Activated CD4-positive, alpha-beta T cell treated with anti-CD3 and anti-CD28 coated beads for 36 hours (primary cell): ENCODE measurements at places on chromosomes 3 and 15.

GRCh38 chr3:177358091-177358976 lies 161.1 kb upstream of the TBL1XR1 start:
- peak; percentile 73 for DNase-seq

DNA sequence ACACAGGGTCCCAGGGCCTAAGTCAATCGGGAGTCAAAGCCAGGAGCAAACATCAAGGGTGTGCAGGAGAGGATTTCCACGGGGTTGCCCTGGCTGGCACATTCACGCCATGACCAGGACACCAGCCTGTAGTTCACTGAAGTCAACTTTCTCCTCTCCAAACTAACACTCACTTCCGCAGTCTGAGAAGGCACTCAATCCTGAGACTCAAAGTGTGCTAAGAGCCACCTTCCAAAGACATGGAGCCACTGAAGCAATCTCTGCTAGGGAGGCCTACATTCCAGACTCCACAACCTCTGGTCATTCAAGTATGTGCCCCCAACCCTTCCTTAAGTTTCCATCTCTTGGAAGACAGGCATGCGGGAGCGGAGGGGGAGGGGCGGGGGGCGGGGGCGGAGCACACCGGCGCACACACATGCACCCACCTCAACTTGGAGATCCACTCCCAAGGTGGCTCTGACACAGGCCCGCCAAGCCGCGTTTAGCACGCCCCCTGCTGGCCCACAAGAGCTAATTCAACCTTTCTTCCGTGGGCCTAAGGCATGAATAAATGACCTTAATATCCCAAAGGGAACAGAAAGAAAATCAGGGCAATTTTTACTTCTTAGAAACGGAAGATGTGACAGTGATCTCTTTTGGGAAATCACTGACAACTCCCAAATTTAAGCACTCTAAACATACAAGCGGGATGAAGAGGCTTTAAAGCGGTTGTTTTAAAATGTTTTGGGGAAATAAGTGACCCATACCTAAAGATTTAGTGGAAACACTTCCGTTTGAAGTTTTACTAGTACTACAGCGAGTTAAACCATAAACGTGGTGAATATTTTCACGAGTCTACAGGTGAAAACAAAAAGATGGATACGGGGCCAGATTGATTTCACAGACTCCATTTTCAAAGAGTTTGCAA lies 162.5 kb upstream of the CHRNA7 start:
- DNase-seq: peak; percentile 79

GRCh38 chr3:138367911-138368310 lies 19.5 kb downstream of the MRAS start:
- DNase-seq: peak; percentile 19

DNA sequence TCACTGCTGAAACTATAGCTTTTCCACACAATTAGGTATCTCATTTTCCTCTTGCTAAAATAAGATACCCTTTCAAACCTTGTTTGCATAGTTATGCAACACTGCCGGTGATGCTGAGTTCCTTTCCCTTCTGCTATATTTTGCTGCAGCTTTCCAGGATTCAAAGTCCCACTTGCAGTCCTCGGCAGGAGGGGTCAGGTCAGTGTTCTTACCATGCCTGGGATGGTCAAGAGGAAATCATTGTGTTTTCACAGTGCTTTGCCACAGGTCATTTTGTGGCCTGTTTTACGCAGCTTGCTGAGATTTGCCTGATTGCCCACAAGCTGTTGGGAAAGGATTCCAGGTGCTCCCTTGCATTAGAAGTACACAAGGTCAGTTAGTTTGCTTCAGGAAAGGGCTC lies 156.9 kb downstream of the B3GALNT1 start:
- no peak for DNase-seq

- peak; percentile 17 for DNase-seq
Observed at GRCh38 chr3:127162947-127163645, 29.8 kb upstream of the PRR23E start.

- DNase-seq: no peak
Observed at GRCh38 chr3:153372326-153372725, 210.3 kb downstream of the RAP2B start.

GRCh38 chr3:71376503-71376902 lies 207.0 kb downstream of the FOXP1 start:
- no peak for DNase-seq

- DNase-seq: no peak
Observed at GRCh38 chr3:39082666-39083313, 24.6 kb downstream of the GORASP1 start.

GRCh38 chr3:72630969-72631344 lies 217.3 kb downstream of the SHQ1 start:
- DNase-seq: no peak

GRCh38 chr3:113791381-113791780 lies 44.5 kb downstream of the ATP6V1A start:
- no peak for DNase-seq

GRCh38 chr3:151426341-151426657 lies 34.6 kb downstream of the IGSF10 start:
- DNase-seq: no peak

DNA sequence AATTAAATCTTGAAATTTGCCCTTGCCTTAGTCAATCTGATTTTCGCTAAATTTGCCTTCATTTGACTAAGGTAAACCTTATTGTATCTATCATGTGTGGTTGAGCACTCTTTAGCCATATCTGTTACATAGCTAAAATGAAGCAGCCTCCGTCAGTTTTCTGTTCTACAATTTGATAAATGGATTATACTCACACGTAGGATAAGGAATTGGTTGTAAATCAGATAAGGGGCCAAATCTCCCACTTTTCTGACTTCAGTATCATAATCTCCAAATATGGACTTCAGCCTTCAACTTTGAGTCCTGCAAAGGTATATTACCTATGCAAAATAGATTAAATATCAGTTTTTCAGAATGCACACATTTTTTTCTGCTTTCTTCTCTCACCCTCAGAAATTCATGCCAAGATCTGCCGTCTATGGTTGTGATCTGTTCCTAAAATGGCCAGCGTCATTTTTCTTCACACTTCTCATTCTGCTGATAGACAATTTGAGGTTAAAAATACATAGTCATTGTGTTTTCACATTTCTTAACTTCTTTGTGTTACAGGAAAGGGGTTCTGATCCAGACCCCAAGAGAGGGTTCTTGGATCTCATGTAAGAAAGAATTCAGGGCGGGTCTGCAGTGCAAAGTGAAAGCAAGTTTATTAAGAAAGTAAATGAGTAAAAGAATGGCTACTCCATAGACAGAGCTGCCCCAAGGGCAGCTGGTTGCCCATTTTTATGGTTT lies 36.9 kb downstream of the RAB8B start:
- DNase-seq: no peak

DNA sequence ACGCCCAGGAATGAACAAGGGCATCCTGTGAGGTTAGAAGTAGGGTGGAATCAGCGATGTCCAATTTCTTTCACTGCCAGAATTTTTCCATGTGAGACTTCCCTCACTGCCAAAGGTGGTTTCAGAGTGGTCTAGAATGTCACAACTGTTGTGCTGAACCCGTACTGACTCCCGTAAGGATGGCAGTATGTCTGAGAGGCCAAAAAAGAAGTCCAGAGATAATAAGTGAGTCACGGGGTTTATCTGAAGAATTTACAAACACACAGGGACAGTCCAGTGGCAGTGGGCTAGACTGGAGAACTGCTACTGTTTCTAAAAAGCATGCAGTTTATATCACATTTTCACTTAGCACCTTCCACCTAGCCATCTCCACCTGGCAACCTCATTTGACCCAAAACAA lies 160.6 kb upstream of the ATP10A start:
- no peak for DNase-seq

- DNase-seq: peak; percentile 84
Observed at GRCh38 chr3:138935863-138936740, 10.8 kb downstream of the FOXL2 start.

GRCh38 chr15:61509327-61509840 lies 280.3 kb upstream of the RORA start:
- DNase-seq: no peak

GRCh38 chr3:186246941-186247340 lies 115.1 kb downstream of the DGKG start:
- no peak for DNase-seq

- DNase-seq: no peak
Observed at GRCh38 chr15:63462088-63462487, 42.3 kb upstream of the USP3 start.

DNA sequence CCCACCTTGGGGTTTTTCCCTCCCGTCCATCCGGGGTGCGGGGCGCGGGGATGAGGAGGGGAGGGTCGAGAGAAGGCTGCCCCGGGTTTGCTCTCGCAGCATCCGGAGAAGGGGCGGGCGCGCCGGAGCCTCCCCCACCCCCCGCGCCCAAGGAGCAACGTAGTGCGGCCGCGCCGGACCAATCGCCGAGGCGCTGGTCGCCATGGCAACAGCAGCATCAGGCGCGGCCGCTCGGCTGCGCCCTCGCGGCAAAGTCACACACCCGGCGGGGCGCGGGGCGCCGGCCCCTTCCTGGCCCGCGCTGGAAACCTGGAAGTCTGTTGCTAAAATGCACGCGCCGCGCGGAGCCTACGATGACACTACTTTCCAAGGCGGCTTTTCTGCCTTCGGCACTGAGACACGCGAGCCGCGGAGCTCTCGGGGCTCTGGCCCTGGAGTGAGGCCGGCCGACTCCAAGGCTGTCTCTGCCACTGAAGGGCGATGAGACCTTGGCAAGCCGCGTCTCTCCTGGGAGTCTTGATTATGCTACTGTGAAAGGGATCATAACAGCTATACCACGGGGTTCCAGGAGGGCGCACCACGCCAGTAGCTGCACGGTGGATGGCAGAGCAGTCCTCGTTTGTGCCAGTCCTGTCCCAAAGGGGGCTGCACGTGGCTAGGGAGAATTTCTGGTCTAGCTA lies at the start of gene IQSEC1:
Gene IQSEC1, minus strand, starts transcription at position 104 of the 680 bp plus-strand sequence. CDS start 415 bp downstream, outside the sequence.
- DNase-seq: peak; percentile 89

DNA sequence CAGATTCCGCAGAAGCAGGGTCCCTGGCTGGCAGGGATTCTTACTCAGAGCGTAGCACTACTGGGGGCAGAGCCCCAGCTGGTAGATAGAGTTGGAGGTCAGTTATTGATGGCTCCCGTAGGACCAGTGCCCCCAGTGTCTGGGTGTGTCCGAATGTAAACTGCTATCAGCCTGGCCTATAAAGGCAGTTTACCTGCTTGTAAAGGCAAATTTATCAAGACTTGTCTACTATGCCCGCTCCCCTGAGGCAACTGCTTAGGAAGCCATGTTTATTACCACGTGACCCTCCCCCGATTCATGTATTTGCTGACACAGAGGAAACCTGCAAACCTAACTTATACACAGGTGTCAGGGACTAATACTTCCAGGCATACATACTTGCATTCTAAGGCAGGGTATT lies 607 bp upstream of the PPP1R14D start:
- DNase-seq: no peak

DNA sequence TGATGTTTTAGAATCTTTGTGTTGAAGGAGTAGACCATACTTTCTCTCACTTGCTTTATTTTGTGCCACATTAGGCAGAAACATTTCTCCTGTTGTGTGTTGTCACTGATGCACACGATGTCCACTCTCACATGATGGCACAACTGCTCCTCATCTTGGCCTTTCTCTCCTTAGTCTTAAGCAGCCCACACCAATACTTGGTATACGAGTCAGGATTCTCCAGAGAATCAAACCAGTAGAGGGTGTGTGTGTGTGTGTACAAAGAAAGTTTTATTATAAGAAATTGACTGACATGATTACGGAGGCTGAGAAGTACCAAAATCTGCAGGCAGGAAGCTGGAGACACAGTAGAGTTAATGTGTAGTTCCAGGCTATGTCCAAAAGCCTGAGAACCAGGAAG lies 187.1 kb downstream of the ALCAM start:
- no peak for DNase-seq

DNA sequence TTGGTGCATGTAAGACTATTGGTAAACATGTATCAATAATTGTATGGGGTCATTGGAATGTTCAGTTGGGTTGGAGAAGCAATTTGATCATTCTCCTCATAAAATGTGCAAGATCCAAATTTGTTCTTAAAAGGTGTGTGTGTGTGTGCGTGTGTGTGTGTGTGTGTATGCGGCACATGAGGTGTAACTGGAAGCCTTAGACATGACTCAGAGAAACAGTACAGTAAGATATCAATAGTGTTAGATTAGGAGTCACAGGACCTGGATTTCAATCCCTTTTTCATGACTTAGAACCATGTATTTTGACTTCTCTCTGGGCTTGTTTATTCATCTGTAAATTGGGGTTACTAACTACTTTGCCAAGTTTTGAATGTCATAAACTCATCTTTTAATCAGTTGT lies 38.3 kb downstream of the RSRC1 start:
- no peak for DNase-seq

- no peak for DNase-seq
Observed at GRCh38 chr3:172276103-172276502, 172.2 kb downstream of the GHSR start.

- DNase-seq: no peak
Observed at GRCh38 chr3:76083992-76084391, 298.6 kb upstream of the ZNF717 start.

- no peak for DNase-seq
Observed at GRCh38 chr15:23416349-23417276, 30.4 kb downstream of the GOLGA6L2 start.

DNA sequence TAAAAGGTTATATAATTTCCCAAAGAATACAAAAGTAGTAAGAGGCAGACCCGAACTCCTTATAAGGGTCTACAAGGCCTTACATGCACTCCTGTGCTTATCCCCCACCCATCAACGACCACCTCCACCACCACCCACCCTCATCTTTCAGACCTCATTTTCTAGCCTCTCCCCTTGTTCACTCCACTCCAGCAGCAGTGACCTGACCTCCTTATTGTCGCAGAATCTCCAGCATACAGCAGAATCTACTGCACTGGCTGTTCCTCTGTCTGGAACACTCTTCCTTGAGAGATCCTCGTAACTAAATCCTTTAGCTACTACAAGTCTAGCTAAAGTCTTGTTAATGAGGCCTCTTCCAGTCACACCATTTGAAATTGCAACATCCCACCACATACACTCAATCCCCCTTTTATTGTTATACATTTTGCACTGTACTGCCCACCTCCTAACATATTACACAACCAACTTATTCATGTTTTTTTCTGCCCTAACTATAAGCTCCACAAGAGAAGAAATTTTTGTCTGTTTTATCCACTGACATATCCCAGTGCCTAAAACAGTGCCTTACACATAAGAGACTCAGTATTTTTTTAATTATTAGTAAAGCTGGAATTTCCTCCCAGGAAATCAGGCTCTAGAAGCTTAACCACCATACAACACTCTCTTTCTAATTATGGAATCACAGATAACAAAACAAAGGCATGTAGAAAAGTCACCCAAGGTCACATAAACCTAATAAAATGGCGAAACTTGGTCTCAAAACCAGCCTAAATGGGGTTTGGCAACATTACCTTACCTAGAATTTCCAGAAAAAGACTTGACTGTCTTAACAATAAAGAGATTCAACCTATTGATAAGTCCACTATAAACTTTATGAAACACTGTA lies 40.2 kb downstream of the ZNF148 start:
- no peak for DNase-seq

- no peak for DNase-seq
Observed at GRCh38 chr3:73687106-73688004, 62.6 kb upstream of the PDZRN3 start.
